ENCODE measurements at places on chromosomes 7 and 10. TPM values are rescaled to one million over a fixed set of nuclear protein-coding genes. Genes with fewer than 3 reads are reported as not detected.
A peak's percentile ranks its signal among the peaks of the same experiment; 100 is the strongest.

The PAPOLB gene
- total RNA-seq: not detected

The RARRES2 gene
- not detected for total RNA-seq

The OR9A2 gene
- total RNA-seq: not detected

DNA sequence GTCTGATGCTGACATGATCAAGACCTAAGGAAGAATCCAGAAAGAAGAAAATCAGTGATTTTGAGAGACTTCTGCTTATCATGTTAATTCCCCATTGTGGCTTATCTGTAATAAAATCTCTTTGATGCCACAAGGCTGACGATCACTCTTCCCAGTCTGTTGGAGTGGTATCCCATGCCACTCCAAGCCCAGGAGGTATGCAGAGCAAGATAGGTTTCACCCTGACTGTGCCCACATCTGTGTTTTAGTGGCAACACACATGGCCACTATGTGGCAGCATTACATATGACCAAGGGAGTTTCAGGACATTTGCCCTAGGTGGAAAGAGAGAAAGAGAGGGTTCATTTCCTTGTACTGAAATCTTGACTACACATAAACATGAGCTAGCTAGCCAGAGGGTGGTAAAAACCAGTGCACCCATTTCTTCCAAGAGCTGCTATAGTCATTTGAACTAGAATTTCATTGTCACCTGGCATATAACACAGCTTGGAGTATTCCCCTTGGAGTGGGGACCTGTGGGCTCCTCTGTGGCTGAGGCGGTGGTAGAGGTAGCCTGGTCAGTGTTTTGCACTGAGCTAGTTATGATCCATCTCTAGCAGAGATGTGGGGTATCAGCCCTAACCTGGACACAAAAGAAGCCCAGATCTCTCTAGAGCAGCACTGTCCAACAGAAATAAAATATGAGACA is 20.8 kb downstream of the LAMB4 start:
- H3K27ac ChIP-seq: no peak overlapping the region
- no peak overlapping the region for H3K4me3 ChIP-seq
- no peaks in the 10 kb centered on the region for H3K4me1 ChIP-seq
- H3K36me3 ChIP-seq: no peaks in the 10 kb centered on the region
- no peaks in the 10 kb centered on the region for H3K27me3 ChIP-seq

GRCh38 chr10:17744341-17744861 is 7.6 kb upstream of the TMEM236 start:
- no peaks in the 10 kb centered on the region for H3K36me3 ChIP-seq
- DNase-seq: no peak
- H3K4me3 ChIP-seq: no peak overlapping the region

DNA sequence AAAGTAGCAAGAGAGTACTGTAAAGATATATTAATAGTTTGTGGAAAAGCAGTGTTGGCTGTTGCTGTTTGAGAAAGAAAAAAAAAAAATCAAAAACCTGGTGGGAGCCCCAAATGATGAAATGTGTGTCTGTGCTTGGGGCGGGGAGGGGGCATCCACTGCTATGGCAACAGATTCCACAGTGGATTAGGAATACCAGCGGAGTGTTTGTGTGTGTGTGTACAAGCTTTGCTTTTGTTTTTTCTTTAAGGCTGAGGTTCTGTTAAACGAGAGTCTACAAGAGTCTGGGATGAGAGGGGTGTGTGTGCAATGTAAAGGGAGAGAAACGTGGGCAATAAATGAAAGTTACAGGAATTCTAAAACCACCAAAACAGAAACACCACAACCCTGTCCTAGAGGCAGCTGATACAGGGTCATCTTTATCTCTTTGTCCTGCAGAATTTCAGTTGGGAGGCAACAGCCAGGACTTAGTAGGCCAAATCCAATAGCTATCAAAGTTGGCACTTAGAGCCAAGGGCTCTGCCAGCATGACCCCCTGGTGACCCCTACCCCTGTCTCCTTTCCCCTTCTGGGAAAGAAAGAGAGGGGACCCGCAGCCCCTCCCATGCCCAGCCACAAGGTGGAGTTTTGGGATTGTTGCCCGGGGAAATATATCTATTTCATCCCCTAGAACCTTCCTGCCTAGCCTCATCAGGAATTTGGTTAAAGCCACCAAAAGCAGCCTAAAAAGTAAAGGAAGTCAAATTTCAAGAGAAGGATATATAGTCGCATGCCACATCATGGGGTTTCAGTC is 85.4 kb downstream of the OSBPL3 start:
- 0 out of 2 replicates have a peak, but pooled peaks cover 18% of the 10 kb centered on the region for H3K36me3 ChIP-seq
- no peak overlapping the region for H3K4me3 ChIP-seq
- H3K27ac ChIP-seq: no peak overlapping the region

GRCh38 chr7:131869986-131870385 is 313.6 kb upstream of the PODXL start:
- H3K27ac ChIP-seq: no peak overlapping the region
- H3K36me3 ChIP-seq: no peaks in the 10 kb centered on the region
- H3K4me1 ChIP-seq: no peaks in the 10 kb centered on the region
- no peak overlapping the region for H3K4me3 ChIP-seq
- H3K27me3 ChIP-seq: peaks cover 44% of the 10 kb centered on the region

GRCh38 chr7:157949711-157950110 is 612.9 kb downstream of the DNAJB6 start:
- peaks cover 97% of the 10 kb centered on the region for H3K27me3 ChIP-seq
- DNase-seq: no peak
- no peaks in the 10 kb centered on the region for H3K36me3 ChIP-seq

GRCh38 chr10:78471723-78472550 is 438.3 kb downstream of the RPS24 start:
- DNase-seq: no peak
- no peak overlapping the region for H3K27ac ChIP-seq
- H3K4me1 ChIP-seq: no peaks in the 10 kb centered on the region

DNA sequence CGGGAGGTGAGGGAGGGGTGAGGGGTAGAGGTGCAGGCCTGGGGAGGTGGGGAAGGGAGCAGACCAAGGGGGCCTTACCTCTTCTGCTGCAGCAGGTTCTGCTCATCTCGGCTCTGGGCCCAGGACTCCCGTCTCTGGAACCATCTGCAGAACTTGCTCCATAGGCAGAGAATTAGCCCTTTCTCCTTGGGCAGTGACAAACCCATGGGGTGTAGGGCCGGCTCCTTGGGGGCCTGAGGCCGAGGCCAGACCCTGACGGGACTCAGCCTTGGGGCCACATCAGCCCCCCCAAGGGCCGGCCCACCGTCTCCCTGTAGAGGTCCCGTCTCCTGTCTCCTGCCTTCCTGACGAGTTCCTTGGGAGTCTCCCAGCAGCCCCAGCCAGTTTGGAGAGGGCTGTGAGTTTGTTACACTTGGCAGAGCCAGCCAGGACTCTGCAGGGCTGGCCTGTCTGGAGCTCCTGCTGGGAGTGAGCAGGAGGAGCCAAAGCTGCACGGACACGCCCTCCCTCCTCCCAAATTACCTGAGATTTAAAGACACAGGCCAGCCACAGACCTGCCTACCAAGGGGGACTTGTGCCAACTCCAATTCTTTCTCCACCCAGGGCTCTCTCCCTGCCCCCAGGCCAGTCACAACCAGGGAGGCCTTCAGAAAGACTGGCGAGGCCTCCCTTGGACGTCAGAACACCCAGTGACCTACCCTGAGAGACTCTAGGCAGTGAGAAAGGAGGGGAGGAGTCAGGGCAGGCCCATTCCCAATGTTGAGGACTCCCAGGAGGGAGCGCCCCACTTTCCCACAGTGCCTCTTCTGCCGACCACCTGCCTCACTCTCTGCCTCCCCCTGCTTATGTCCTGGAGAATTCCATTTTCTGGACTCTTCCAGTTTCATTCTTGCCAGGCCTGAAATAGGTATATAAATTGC is at the start of gene TRPV6:
TRPV6 (minus strand) TSS at position 435 of the 920 bp plus-strand sequence.
- no peaks in the 10 kb centered on the region for H3K36me3 ChIP-seq
- peak within 1 kb of the TSS; percentile 53 for H3K4me3 ChIP-seq
- peaks cover 57% of the 10 kb centered on the region for H3K4me1 ChIP-seq
- peak; percentile 85 for DNase-seq

DNA sequence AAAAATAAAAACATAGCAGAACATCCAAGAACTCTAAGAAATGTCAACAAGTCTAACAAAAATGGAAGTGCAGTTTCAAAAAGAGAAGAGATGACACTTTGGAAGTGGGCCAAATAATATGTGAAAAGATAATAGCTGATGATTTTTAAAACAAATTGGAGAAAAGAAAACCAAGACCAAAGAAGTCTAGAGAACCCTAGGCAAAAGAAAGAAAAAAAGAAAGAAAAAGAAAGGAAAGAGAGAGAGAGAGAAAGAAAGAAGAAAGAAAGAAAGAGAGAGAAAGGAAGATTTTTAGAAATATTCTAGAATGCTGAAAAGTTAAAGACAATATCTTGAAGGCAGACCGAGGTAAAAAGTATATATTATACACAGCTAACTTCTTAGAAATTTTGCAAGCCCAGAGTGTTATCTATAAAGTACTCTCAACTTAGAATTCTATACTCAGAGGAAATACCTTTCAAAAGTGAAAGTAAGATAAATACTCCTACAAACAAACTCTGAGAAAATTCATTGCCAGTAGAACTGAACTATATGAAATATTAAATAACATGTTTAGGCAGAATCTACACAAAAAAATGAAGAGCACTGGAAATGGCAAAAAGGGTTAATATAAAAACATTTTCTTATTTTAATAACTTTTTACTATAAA is 138.7 kb upstream of the SMIM30 start:
- no peaks in the 10 kb centered on the region for H3K4me1 ChIP-seq
- H3K36me3 ChIP-seq: no peaks in the 10 kb centered on the region

DNA sequence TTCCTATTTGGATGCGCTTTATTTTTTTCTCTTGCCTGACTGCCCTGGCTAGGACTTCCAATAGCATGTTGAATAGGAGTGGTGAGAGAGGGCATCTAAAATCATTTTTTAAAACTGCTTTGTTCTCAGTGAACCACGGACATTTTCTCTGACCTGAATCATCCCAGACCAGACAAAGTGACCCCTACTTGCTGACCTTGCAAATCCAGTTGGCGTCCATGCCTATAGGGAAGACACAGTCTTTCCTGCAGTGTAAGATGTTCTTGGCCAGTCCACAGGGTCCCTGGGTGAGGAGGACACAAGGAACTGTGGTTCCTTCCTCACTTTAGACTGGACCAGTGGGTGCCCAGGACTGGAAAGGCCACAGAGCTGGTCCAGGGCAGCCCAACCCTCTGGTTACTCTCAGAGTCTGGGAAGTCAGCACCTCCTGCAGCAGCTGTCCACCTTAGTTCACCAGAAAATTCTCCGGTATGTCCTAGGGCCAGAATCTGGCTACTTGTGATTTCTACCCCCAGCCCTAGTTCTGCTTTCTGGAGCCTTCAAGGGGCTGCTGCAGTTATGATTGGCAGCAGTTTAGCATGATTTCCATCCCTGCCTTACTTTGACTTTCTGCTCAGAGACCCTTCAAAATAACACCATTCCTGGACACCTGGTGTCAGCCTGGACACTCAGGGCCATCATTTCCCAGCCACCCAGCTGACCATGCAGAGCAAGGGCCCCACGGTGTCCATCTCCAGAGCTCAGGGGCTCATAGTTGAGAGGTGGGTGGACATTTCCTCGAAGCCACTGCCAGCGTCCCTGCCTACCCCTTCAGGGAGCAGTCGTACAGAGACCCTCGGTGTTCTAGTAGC is 19.3 kb downstream of the VIPR2 start:
- H3K4me3 ChIP-seq: no peak overlapping the region
- no peaks in the 10 kb centered on the region for H3K4me1 ChIP-seq
- H3K27me3 ChIP-seq: peaks cover 92% of the 10 kb centered on the region
- no peak for DNase-seq
- no peak overlapping the region for H3K27ac ChIP-seq

Data from PC-9 (cell line).